RWPE2 (cell line): ENCODE measurements at places on chromosomes 2 and 18.

DNA sequence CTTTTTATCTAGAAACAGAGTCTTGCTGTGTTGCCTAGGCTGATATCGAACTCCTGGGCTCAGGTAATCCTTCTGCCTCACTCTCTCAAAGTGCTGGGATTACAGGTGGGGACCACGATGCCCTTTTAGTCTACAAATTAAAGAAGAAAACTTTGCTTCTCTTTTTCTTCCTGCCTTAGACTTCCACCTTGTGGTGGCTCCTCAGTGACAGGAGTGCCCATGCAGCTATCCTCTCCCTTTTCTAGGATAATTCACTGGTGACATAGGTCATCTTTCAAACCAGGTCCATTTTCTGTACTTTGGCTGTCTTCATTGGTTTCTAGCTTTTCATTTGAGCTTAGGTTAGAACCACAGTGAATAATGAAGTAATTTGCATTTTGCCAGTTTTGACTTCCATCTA is 13.6 kb downstream of the DCAF17 start:
- no peak for DNase-seq

DNA sequence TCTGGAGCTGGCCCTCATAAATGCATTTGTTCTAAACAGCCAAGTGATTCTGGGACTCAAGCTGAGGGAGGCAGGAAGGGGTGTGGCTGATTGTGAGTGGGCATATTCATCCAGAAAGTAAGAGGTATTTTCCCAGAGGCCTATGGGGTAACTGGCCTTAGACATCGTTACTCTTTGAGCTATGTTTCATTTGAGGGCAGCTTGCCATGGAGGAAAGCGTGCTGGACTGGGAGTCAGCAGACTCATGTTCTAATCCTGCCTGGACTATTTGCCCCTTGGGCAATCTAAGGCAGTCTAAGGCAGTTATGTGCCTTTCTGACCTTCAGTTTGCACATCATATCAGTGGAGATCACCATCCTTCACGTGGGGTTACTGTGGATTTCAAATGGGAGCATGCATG is 93.5 kb upstream of the SLC14A2 start:
- DNase-seq = no peak

DNA sequence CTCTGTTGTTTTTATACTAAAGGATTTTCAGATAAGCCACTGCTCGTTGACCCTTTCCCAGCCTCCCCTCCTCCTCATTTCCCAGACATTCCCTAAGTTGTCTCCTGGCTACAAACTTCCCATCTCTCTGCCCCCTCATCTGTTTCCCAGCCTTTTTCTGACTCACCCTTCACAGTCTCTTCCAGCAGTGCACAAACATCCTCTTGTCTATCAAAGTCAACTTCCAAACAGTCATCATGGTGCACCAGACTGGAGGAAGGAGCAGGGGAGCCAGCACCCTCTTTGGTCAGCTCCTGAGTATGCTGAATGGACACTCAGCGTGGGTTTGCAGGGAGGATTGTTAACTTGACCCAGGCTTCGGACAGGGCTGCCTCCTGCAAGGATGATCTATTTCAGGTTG is 26.6 kb upstream of the SPRED2 start:
- no peak for DNase-seq

DNA sequence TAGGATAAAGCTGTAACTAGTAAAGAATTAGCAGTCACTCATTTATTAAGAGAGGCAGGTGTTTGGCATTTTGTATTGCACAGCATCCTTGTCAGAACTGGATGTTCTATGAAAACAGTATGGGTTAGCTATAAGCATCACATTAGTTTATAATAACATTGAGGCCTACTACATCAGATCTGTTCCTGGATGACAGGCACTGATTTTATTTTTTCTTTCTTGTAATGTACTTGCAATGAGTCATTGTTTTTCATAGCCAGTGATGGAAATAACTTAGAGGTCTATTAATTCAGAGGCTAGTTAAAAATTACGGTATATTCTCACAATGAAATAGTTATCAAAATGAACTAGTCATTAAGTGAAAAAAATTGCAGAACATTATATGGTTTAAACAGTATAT is 13.0 kb upstream of the RMDN2 start:
- no peak for DNase-seq

DNA sequence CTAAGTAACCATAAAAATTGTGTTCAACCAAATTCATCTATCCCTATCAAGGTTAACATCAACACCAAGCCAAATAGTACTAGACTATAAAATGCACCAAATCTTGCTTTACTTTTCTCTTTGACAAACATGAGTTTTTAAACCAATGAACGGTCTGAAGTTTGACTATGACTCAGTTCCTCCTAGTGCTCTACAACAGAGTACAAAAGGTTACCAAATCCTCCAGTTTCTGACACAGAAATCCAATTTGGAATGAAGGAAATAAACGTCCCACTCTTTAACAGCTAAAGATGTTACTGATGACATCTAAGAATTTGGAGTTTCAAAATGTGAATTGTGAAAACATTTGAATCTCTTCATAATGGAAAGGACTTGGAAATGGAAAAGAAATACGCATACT is 11.8 kb upstream of the ACVR1 start:
- DNase-seq = no peak
